Glomerular endothelial cell (primary cell): ENCODE measurements at places on chromosomes 7 and 10. TPM values are rescaled to one million over a fixed set of nuclear protein-coding genes. Genes with fewer than 3 reads are reported as not detected.

The SPDYE2 gene
- not detected in 2 replicates for total RNA-seq

GRCh38 chr7:76023002-76023401 is 24.8 kb downstream of the STYXL1 start:
- DNase-seq: no peak

DNA sequence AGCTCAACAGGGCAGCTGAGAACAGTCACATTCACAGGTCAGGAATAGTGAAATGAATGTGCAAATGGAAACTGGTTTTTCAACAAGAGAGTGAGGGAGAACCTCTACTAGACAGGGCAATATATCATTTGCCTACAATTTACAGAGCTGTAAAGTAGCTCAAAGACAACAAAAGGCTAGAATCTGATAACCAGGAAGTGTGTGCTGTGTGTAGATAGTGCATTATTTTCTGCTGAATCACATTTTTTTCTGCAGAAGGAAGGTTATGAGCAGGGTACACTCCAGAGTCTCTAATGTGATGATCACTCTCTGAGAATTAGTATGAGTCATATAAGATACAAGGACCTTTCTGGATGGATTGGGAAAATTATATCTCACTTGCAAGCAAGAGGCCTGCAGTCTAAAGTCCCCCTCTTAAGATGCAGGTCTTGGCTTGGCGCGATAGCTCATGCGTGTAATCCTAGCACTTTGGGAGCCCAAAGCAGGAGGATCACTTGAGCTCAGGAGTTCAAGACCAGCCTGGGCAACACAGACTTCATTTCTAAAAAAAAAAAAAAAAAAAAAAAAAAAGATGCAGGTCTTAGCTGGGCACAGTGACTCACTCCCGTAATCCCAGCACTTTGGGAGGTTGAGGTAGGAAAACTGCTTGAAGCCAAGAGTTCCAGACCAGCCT is 59.9 kb upstream of the COBL start:
- DNase-seq: no peak

- DNase-seq: no peak
Measured at GRCh38 chr10:131670341-131670740, 230.5 kb upstream of the PPP2R2D start.
